ENCODE measurements at places on chromosomes 11 and 22.

GRCh38 chr22:46173152-46173551 is 22.8 kb downstream of the PPARA start:
- no peak for DNase-seq

DNA sequence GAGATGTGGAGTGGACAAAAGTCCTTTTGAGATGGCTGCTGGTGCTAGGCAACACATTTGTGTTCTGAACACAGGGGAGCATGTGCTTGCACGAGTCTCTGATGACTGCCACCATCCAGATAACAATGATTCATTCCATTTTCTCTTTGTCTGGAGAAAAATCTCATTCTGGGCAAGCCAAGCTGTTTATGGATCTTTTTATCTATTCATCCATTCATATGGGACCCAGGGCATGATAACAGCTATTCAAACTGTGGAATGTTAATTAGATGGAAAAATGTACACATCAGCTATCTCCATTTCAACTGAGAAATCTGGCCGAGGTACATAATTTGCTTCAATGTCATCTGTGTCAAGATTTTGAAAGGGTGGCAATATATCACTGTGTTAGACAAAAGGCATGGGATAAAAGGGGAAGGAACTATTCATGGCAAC is 117.5 kb upstream of the ZBED5 start:
- DNase-seq: no peak

- no peak for DNase-seq
These were observed 50.1 kb downstream of the FBLN1 start for GRCh38 chr22:45552580-45553350.

GRCh38 chr11:50037251-50037650 is 4.6 kb downstream of the OR4C45 start:
- DNase-seq: no peak

DNA sequence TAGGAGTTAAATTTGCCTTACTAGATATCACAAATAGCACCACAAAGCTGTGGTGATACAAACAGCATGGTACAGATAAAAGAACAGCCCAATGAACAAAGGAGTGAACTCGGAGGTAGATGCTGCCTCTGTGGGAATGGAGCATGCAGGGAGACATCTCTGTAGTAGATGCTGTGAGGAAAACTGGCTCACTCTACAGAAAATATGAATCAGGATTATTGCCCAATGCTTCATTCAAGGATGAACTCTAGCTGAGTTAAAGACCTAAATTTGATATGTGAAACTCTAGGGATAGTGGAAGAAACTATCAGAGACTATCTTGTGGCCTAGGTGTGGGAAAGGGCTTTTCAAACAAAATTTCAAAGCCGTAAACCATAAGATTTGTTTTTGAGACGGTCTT is 15.3 kb upstream of the CAPN5 start:
- no peak for DNase-seq

GRCh38 chr11:118530683-118531596 is at the start of gene TMEM25:
Gene TMEM25 (plus strand): TSS chr11:118531192. CDS start chr11:118531802, 610 bp downstream.
- peak; percentile 79 for DNase-seq

- DNase-seq: no peak
These were observed 19.2 kb downstream of the FAM168A start for GRCh38 chr11:73578592-73579185.

GRCh38 chr11:96155627-96156378 is 187.2 kb downstream of the MAML2 start:
- DNase-seq: peak; percentile 84

DNA sequence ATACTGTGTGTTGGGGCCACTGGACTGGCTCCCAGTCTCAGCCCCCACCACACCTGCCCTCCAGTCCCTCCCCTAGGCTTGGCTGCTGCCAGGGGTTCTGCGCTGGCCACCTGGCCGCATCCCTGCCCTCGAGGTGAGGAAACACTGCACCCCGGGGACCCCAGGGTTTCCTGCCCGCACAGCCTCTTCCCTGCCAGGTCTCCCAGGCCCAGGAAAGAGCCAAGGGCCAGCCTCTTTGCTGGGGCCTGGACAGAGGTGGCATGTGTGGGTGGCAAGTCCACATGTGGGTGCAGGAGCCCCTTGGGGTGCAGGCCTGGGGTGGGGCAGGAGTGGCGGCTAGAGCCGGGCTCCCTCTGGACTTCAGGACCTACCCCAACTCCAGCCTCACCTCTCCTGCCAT is 2.5 kb downstream of the EPS8L2 start:
- DNase-seq: no peak

- no peak for DNase-seq
These were observed 17.0 kb downstream of the COA4 start for GRCh38 chr11:73859671-73860070.
